Left hindlimb (tissue), 1 donor: ENCODE measurements at places on chromosomes 1 and 21.
A peak's percentile ranks its signal among the peaks of the same experiment; 100 is the strongest.

DNA sequence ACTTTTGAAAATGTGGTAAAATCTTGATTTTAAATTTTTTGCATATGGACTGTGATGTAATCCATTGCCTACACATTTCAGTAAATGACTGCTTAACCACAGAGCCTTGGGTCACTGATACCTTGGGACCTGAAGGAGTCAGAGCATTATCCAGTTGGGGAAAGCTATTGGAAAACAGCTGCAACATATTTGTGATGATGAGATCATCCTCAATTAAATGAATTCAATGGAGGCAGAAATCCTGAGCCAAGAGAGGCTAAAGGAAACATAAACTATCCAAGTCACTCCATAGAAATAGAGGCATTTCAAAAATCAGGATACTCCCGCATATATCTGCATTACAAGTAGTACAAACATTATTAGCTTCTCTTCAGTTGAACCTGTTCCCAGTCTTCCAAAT is 99.8 kb upstream of the PRMT6 start:
- peak; percentile 36 for DNase-seq

DNA sequence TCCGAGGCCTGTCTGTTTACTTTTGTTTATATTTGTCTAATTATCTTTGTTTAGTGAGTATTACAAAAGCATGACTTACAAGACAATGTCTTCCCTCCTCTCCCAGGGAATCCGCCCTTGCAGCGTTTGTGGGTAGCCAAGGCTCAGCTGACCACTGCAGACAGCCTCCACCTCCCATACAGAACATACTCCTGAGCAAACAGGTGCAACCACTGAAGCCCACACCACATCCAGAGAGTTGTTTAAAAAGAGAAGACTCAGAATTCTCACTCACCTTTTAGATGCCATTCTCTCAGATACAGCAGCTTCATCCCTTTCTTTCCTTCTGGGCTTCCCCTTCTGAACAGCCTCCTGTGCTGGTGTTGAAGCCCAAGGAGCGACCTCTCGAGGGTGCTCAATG is 103.5 kb upstream of the TMPRSS2 start:
- no peak for DNase-seq

DNA sequence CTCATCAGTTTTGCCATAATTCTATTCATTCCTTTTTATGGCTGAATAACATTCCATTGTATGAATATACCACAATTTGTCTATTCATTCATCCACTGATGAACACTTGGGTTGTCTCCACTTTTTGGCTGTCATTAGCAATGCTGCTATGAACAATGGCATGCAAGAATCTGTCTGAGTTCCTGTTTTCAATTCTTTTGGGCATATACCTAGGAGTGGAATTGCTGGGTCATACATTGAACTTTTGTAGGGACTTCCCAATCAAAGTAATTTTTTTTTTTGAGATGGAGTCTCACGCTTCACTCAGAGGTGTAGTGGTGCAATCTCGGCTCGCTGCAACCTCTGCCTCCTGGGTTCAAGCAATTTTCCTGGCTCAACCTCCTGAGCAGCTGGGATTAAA is 34.9 kb downstream of the AADACL4 start:
- DNase-seq, result no peak

DNA sequence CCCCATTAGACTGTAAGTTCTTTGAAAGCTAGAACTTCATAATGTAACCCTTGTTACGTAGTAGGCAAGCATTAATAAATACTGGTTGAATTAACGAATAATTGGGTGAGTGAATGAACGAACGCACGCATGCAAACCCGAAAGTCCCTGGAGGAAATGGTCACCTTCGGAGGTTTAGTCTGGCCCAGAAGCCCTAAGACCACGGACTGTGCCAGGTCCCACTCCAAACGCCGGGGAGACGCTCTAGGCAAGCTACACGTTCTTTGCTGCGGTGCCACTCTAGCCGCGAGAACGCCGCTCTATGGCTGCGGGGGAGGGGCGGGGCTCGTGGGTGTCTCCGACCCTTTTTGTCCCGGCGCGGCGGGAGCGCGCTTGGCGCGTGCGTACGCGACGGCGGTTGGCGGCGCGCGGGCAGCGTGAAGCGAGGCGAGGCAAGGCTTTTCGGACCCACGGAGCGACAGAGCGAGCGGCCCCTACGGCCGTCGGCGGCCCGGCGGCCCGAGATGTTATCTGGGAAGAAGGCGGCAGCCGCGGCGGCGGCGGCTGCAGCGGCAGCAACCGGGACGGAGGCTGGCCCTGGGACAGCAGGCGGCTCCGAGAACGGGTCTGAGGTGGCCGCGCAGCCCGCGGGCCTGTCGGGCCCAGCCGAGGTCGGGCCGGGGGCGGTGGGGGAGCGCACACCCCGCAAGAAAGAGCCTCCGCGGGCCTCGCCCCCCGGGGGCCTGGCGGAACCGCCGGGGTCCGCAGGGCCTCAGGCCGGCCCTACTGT is at the start of gene KDM1A:
Gene KDM1A, plus strand, starts transcription at position 375 of the 769 bp plus-strand sequence. Its CDS starts 129 bp downstream, at position 504.
- peak; percentile 99 for DNase-seq

- DNase-seq, result no peak
These were observed 8.9 kb downstream of the PAX7 start for GRCh38 chr1:18639368-18640055.

- no peak for DNase-seq
These were observed 4.0 kb upstream of the CEP350 start for GRCh38 chr1:179950651-179951050.

DNA sequence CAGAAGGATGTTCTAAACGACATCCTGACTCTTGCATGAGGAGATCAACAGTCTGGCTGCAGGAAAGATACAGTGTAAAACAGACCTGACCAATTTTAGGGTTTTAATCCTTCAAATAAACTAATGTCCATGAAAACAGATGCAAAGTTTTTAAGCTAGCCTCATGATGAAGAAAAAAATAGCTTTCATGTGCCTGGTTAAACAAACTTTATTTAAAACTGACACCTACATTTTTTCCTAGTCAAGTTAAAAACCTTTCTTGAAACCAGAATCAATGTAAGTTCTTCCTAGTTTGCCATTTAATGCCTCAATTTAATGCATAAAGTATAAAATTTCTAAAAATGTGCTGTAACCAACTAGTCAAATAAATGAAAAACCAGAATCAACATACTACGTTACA is 2.9 kb downstream of the WDR26 start:
- DNase-seq, result no peak

DNA sequence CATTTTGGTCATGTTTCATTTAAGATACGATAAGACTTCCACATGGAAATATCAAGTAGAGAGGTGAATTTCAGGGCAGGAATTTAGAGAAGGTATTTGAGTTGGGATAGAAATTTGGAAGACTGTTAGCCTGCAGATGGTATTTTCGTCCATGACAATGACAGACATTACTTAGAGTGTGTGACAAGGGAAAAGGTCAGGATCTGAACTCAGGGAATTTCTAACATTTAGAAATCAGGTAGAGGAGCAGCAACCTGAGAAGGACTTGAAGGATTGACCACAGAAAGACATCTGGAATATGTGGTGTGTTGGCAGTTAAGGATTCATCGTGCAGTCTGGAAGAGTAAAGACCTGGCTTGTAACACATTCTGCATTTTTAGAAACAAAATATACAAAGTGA is 57.9 kb downstream of the RABGAP1L start:
- no peak for DNase-seq

GRCh38 chr1:201709564-201710295 is 119.2 kb upstream of the IPO9 start:
- peak; percentile 70 for DNase-seq

- DNase-seq, result no peak
These were observed 46.5 kb downstream of the SNRPE start for GRCh38 chr1:203907901-203908300.

GRCh38 chr1:188668083-188668482 is 1809.6 kb downstream of the BRINP3 start:
- DNase-seq, result no peak

DNA sequence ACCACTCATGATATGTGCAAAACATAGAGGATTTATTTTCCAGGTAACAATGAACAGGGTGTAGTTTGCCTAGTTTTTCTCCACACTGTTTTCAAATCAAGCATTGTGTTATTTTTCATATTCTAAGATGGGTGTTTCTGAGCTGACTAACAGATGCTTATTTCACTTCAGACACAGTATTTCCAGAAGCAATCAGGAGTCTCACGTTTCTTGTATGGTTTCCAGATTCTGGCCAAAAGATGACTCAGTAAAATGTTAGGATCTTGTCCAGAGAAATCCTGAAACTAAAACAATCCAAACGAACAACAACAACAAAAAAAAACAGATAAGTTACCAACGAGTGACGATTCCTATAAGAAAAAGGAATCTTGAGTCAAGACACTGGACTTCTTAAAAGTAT is 5.3 kb downstream of the UTS2 start:
- no peak for DNase-seq

DNA sequence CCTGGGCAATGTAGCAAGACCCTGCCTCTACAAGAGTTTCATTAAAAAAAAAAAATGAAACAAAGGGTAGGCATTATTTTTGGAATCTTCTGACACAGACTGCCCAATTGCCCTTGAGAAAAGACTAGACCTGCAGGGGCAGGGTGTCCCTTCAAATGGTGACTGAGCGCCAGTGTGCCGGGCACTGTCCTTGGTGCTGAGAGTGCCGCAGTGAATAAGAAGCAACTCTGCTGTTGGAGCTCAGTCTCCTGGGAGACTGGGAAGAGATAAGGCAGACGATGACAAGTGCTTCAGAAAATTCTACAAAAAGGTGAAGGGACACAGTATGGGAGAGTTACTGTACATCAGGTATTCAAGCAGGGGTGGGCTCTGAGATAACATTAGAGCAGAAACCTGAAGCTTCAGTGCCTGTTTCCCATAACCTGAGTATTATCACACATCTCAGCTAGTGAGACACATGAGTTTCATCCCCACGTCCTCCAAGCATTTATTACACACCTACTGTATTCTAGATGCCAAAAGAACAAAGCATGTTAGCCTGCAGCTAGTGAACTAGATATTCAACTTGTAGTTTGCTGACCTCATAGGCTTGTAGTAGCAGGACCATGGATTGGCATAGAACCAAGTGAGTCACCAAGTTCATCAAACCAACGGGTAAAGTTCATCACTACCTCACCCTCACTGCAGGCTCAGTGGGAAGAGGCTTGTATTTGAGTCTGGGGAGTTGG is 18.4 kb upstream of the RPL11 start:
- peak; percentile 32 for DNase-seq

DNA sequence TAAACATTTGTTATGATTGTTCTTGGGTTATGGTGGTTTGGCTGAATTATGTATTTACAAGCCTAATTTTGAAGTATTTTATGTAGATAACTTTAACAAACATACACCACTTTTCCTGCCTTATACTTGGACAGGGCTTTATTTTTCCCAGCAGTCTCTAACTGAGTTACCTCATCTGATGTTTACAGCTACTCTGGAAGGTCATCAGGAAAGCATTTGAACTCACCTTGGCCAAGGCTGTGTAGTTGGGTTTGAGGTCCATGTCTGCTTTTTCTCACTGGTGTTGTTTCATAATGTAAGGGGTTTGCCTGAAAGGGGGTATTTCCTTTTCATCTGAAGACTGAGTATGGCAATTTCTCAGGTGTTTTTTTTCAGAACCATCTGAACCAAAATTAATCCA is 193.5 kb downstream of the RWDD3 start:
- DNase-seq, result no peak

- DNase-seq, result no peak
These were observed 16.3 kb downstream of the TMEM81 start for GRCh38 chr1:205068001-205068400.

DNA sequence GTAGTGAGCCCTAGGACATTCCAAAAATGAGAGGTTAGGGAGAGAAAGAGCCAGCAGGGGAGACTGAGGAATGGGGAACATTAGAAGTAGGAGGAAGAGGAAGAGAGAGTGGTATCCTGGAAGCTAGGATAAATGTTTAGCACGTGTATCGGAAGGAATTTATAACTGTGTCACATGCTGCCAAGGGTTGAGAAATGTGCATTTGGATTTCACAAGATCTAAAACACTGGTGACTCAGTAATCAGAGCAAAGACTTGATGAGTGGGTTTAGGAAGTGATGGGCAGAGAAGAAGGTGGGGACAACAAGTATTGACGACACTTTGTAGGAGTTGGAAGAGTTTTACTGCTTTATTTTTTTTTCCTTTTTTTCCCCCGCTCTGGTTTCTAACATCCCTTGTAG is 193.9 kb downstream of the FMN2 start:
- DNase-seq, result no peak

DNA sequence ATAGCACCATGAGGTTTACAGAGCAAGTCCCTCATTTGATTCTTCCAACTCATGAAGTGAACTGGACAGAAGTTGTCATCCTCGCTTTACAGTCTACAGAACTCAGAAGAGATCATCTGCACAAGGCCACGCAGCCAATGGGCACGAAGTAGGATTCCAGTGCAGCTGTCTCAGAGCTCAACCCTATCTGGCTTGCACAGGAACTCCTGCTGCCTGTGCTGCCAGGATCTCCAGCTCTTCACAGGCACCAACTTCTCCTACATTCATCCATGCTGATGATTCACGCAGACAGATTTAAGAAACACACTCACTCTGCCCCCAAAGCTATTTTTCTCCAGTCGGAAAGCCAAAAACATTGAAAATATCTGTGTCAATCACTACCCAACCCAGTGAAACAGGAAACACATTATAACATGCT is 157.0 kb downstream of the RERE start:
- DNase-seq, result peak; percentile 65

DNA sequence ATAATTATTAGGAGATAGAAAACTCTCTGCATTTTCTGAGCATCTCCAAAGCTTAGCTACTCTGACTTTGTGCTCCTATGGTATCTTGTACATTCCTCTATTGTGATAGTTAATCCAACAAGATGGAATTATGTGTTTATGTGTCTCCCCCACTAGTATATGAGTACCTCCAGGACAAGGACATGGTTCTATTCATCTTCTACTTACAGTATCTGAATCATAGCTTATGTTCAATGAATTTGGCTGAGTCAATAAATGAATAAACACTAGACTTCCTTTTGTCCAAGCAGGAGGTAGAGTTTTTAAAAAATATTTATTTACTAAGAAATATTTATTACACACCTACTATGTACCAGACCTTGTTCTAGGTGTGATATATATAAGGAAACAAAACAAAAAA is 18.4 kb upstream of the CTH start:
- no peak for DNase-seq

DNA sequence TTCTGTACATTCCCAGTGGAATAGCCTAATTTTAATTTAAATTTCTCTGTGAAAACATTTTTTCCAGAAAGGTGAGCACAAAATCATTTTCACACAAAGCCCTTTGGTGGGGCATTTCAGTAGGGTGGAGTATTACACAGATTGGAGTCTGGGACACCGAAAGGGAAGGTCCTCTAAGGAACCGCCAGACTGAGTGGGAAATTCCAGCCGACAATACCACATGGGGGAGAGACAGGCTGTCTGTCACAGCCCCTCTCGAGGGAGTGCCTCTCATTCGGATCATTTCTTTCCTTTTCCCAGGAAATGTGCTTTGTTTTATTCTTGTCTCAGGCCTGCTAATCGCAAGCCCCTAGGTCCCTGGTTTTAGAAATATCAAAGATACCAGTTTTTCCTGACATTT is 150.6 kb upstream of the HOOK1 start:
- DNase-seq, result no peak

GRCh38 chr1:245380790-245381535 is 226.2 kb downstream of the KIF26B start:
- no peak for DNase-seq

- peak; percentile 92 for DNase-seq
These were observed 34.6 kb downstream of the TGFBR3 start for GRCh38 chr1:91851130-91852010.
